ENCODE measurements at places on chromosomes 11 and 22.

- DNase-seq, result no peak
Measured at GRCh38 chr11:26219183-26220117, 112.5 kb upstream of the ANO3 start.

- peak; percentile 25 for DNase-seq
Measured at GRCh38 chr11:96794152-96794551, 404.3 kb downstream of the JRKL start.

DNA sequence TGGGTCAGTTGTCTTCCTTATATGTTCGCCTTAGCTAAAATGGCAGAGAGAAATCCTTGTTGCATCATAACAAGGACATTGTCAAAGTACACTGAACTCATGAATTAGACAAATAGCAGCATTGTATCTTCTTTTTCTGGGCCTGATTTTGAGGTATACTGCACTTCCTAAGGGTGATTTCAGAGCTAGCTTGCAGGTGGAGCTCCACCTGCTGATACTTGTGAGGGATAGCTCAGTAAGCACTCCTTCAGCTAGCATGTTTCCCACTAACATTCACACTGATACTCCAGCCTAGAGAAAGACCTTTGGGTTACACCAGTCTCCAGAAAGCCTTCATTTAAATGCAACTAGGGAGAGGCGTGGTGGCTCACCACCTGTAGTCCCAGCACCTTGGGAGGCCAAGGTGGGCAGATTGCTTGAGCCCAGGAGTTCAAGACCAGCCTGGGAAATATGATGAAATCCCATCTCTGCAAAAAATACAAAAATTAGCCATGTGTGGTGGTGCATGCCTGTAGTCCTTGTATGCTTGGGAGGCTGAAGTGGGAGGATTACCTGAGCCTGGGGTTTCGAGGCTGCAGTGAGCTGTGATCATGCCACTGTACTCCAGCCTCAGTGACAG is 29.8 kb downstream of the JAM3 start:
- peak; percentile 20 for DNase-seq

DNA sequence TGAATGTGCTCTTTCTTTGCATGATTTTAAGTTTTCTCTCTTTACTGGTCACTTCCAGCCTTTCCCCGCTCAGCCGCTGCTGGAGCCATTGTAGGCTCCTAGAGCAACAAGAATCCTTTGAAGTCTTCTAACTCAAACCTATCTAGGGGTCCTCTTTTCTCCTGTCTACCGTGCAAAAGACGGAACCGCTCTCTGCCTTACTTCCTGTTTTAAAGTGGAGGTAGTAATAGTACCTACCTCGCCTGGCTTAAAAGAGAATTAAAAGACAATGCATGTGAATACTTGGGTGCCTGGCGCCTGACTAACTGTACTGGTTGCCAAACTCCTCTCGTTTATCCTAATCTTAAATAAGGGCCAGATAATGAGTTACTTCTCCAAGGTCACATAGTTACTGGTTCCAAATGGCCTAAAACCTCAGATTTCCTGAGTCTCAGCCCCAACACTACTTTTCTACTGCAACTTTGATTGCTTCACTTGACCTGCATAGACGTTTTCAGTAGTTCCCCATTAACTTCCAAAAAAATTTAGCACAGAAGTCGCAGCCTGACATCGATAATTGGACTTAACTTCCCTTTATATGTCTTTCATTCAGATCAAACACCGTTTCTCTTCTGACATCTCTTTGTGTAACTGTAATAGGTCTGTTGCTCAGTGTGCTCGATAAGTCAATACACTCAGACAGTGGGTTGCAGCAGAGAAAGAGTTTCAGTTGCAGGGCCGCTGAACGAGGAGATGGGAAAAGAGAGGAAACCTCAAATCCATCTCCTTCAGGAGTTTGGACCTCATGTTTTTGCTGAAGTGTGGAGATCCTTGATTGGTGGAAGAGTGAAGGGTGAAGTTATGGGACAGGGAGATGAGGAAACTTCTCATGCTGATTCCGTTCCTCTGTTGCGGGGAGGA is 891 bp downstream of the SAMM50 start:
- peak; percentile 27 for DNase-seq

DNA sequence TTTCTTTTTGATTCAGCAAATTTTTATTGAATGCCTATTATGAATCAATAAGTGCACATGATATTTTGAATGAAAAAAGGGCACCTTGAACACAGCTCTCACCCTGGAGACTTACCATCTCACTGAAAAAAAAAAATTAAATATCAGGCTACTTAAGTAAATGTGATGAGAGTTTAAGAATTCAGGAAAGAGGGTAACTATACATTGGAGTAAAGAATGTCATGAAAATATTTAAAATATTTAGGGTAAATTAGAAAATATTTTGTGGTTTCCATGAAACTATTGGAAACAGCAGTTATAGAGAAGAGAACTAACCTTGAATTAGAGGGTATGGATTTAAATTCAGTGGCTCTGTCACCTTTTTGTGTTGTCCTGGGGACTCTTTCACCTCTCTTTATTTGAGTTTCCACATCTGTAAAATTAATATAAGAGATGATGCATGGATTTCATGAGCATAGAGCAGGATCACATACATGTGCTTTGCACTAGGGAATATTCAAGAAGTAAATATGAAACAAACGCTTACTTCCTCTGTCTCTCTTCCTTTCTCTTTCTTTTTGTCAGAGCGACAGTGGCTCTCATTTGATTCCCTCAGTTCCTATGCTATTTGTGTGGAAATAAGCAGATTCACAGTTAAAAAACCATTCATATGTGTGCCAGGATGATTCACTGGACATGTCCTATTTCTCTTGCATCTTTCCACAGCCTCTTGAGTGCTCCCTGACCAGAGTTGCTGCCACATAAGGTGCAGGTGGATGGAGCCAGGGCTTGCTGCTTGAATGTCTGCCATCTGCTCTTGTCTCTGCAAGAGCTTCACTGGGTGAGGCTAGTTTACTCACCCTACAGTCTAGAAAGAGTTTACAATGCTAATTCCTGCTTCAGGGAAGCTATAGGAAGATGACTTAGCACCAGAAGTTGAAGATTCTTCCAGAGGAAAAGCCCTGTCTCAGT is 533.1 kb downstream of the ETS1 start:
- peak; percentile 88 for DNase-seq

GRCh38 chr22:19066531-19067271 is 55.5 kb downstream of the DGCR2 start:
- peak; percentile 74 for DNase-seq

- no peak for DNase-seq
Measured at GRCh38 chr11:99148352-99148751, 127.6 kb downstream of the CNTN5 start.

Measured in epithelial cell of esophagus (primary cell).